ENCODE measurements at places on chromosomes 2 and 18.

GRCh38 chr2:150376553-150377335, 110.7 kb downstream of the RND3 start:
- no peaks in the 10 kb centered on the region for H3K36me3 ChIP-seq
- no peaks in the 10 kb centered on the region for H3K27me3 ChIP-seq
- H3K27ac ChIP-seq = no peak overlapping the region
- no peak for DNase-seq

GRCh38 chr2:10178751-10179150, 56.2 kb downstream of the RRM2 start:
- H3K36me3 ChIP-seq = no peaks in the 10 kb centered on the region
- no peaks in the 10 kb centered on the region for H3K27me3 ChIP-seq
- no peak overlapping the region for H3K4me3 ChIP-seq
- no peaks in the 10 kb centered on the region for H3K4me1 ChIP-seq

DNA sequence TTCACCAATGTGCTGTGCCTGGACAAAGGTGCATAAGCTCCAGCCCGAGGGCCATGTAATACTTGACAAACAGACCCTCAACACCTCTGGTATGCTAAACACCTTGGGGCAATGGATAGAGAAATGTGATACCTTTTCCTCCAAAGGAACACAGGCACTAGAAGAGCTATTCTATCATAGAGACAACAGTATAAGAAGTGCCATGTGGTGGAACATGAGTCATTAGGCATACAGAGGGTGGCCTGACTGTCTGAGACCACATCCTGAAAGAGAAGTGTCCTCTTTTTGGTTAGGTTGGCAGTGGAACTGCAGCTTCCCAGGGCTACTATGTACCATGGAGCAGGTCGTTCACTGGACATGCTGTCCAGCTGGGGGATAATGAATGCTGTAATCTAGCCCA, 153.9 kb downstream of the INSIG2 start:
- no peaks in the 10 kb centered on the region for H3K4me1 ChIP-seq
- DNase-seq = no peak
- no peaks in the 10 kb centered on the region for H3K36me3 ChIP-seq
- no peak overlapping the region for H3K4me3 ChIP-seq
- H3K27ac ChIP-seq = no peak overlapping the region

GRCh38 chr18:44943311-44943881, 262.7 kb downstream of the SETBP1 start:
- H3K27me3 ChIP-seq = no peaks in the 10 kb centered on the region
- DNase-seq = no peak
- no peak overlapping the region for H3K27ac ChIP-seq
- H3K4me1 ChIP-seq = peaks cover 1% of the 10 kb centered on the region
- H3K36me3 ChIP-seq = no peaks in the 10 kb centered on the region
